RCC 7860 (cell line): ENCODE measurements at places on chromosomes 4 and X.

DNA sequence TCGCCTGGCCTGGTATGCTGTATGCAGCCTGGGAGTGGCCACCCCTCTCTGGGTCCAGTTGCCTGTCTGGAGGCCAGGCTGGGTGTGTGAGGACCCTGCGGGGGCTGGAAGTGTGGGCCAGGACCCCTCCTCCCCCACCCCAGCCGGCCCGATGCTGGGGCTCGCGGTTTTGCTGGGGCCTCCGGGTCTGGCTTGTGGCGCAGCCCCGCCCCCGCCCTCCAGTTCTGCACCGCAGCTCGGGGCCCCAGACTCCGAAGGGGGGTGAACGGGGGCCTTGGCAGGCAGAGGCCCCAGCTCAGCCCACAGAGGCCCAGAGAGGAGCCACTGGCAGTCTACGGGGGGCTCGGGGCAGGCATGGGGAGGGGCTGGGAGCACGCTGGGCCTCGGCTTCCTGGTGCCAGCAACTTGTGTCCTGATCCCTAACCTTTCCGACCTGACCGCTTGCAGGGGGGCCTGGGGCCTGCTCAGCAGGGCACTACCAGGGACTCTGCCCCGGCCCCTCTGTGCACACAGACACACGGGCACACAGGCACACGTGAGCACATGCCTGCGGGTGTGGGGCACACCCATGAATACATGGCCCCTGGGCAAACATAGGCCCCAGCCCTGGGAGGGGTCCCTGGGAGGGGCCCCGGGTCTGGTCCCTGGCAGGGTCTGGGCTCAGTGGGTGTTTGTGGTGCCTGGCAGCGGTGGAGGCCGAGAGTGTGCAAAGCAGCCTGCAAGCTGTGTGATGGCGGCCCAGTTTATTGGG, 21.4 kb upstream of the FGFR3 start:
- DNase-seq, result no peak

GRCh38 chrX:40085714-40086113, 12.0 kb downstream of the BCOR start:
- no peak for DNase-seq

GRCh38 chrX:155216940-155217440, 730 bp downstream of the VBP1 start:
- peak; percentile 9 for DNase-seq

DNA sequence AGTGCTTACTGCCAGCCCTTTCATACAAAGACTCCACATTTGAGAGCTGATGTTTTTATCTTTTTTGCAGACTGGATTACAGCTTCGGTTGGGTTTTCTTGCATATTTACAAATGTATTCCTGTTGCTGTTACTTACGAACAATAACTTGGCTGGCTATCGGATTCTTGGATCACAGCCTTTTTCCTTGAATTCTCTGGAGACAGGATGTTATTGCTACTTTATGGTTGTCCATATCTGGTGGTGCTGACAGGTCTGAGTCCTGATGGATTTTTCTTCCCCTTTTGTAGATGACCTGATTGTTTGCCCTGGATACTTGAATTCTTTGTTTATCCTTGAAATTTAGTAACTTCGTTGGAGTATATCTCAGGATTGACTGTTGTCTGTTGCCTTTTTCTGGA, 77.7 kb downstream of the PDK3 start:
- DNase-seq, result no peak

GRCh38 chrX:12567857-12568256, 223.4 kb upstream of the PRPS2 start:
- DNase-seq, result no peak

GRCh38 chr4:17066236-17066635, 167.8 kb upstream of the LDB2 start:
- no peak for DNase-seq

DNA sequence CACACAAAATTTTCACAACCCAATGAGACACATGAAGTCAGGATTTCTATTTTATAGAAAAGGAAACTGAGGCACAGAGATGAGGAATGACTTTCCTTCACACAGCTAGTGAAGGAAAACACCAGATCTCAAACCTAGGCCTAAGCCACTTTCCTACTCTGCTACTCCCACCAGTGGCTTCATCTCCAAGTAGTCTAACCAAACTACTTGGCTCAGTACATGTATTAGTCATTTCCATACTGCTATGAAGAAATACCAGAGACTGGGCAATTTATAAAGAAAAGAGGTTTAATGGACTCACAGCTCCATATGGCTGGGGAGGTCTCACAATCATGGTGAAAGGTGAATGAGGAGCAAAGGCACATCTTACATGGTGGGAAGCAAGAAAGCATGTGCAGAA, 196.6 kb downstream of the EVC2 start:
- DNase-seq, result no peak

GRCh38 chrX:39893417-39894338, 204.1 kb downstream of the BCOR start:
- DNase-seq, result no peak

GRCh38 chrX:23898412-23898959, 9.3 kb downstream of the APOO start:
- DNase-seq, result peak; percentile 47

DNA sequence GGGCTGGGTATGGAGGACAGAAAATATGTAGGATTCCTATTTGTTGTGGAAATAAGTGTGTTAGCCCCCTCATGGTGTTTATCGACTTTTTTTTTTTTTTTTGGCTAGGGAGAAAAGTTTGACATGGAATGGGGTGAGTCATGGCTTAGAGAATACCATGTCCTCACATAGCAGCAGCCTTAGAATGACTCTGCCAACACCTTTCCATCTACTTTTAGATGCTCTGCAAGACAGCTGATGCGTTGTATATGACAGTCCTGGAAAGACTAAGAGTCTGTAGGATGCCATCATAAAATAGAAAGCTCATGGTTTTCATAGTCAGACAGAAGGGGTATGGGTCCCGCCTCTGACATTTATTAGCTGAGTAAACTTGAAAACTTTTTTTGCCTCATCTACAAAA, 37.7 kb downstream of the MTTP start:
- no peak for DNase-seq

DNA sequence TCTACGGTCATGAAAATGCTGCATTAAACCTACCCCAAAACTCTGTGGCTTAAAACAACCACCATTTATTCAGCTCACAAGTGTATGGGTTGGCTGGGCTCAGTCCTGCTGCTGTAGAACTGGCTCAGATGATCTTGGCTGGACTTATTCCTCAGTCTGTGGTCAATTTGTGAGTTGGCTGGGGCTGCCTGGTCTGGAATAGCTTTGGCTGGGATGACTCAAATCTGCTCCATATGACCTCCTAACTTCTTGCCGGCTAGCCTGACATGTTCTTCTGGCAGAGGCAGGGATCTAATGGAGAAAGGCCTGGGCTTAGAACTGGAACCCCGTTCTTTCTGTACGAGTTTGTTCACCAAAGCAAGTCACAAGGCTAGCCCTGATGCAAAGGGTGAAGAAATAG, 71.7 kb downstream of the CFAP299 start:
- no peak for DNase-seq

- no peak for DNase-seq
Observed at GRCh38 chr4:174860588-174860987, 31.5 kb upstream of the GLRA3 start.

DNA sequence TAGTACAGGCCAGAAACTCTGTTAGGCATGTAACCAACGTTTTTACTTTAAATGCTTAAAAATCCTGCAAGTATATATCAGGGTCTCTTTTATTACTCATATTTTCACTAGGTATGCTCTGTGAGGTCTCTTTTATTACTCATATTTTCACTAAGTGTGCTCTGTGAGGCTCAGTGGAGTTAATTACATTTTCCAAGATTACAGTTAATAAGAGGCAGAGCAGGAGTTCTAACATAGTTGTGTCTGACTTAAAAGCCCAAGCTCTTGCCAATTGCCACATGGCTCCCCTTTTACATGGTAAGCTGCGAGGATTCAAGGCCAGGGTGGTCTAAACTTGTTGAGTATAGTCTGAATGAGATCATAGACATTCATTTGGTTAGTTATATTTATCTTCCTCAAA, 81.0 kb upstream of the ARMCX2 start:
- DNase-seq, result no peak

DNA sequence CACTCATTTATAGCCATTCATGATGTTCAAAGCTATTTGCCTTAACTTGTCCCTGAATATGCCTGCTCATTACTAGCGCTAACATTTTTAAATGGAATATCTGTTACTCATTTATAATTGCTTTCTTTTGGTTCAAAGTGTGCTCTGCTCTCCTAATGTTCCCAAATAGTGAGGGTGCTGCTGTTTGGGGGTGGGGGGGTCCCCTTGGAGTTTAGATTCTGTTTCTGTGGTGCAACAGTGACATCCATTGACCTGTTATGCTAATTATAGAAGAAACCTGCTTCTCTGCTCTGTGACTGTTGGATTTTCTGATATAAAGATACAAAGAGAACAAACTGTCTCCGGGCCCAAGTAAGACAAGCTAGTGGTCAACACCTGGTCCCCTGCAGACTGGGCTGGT, 222.4 kb downstream of the SHROOM3 start:
- no peak for DNase-seq

DNA sequence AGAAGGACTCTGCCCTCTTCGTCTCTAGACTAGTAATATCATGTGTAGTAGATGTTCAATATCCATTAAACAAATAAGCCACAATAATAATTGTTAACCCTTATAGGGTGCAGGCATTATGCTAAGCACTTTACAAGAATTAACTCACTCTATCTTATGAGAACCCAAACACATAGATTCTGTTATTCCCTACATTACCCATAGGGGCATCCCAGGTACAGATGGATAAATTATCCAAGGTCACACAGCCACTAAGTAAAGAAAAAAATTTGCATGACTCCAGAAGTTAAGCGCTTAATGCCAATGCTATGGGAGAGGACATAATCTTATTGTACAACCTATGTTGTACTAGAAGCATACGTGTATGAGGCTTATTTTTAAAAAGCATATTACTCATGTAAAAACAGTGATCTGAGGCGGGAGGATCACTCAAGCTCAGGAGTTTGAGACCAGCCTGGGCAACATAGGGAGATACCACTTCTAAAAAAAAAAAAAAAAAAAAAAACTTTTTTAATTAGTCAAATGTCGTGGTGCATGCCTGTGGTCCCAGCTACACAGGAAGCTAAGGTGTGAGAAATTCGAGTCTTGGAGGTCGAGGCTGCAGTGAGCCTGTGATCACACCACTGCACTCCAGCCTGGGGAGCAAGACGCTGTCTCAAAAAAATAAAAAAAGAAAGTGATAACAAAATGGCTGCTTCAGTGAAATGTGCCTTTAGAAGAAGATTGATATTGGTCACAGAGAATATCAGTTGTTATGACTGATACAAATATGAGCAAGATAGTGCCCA, 13.6 kb downstream of the LDB2 start:
- no peak for DNase-seq

DNA sequence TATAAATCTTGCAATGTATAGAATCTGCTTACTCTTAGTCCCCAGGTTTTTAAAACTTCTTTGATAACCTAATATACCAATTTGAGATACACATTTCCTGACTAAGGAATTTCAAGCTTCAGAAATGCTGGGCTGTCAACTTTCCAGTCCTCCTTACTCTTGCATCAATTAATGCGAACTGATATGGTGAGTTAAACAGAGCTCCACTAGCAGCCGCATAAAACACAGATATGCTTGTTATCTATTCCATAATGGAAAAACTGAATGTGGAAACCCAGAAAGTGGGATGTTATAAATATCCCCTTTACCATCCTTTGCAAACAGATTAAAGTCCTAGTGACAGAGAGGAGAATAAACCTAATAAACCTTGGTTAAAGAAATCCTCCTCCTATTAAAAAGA, 1913.7 kb downstream of the STIM2 start:
- no peak for DNase-seq

- DNase-seq, result no peak
Observed at GRCh38 chrX:154018518-154019060, 1.1 kb downstream of the IRAK1 start.

- no peak for DNase-seq
Observed at GRCh38 chr4:47929682-47930201, 15.4 kb upstream of the NFXL1 start.

GRCh38 chr4:68719075-68719473, 48.6 kb upstream of the UGT2B15 start:
- DNase-seq, result no peak

GRCh38 chr4:153064571-153064970, 128.4 kb downstream of the FHDC1 start:
- DNase-seq, result no peak

DNA sequence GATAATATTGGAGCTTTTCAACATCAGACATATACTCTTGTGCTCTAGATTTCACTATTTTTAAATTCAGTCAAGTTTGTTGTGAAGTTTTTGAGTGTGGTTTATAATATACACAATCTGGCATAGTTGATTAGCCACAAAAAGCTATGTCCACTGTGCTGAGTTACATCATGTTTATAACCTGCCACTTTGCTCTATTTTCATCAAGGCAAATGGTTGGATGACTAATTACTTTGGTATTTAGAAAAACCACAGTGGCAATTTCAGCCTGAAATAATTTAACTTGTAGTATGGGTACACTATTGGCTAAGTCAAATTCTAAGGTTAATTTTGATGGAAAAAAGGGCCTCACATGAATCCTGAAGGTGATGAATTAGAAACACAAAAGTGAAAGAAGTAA, 262.6 kb downstream of the C4orf33 start:
- DNase-seq, result peak; percentile 7

DNA sequence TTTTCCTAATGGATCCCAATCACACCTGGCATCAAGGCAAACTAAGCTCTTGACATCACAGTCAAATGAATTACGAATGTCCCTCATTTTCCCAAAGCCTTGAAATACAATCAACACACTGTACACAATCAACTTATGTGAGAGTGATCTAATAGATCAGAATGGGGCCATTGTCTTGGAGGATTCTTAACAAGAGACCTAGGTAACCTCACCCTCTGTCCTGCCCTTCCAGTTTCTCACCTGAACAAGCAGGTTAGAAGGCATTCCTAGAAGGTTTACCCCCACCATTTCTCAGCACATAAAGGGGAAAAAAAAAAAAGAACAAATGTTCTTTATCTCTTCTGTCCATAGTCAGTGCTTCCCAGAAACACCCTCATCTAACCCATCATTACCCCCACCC, 6.3 kb downstream of the SLC39A8 start:
- DNase-seq, result no peak

- DNase-seq, result peak; percentile 89
Observed at GRCh38 chr4:105992641-105993305, 97.5 kb downstream of the NPNT start.

DNA sequence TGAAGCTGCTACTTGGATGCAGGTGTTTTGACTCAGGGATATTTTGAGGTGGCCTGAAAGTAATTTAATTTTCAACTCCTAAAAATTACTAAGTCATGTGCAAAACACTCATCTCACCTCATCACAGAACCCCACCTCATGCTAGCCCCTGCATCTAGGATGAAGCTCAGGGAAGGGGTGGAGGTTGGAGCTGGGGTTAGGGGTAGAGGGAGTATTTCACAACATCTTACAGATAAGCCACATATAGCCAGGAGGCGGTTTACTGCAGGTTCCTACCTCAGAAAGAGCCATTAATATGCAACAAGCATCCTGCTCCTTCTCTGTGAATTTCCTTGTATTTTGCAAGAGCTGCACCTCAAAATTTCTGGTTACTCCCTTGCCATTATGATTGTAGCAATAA, 70.5 kb upstream of the TSPAN5 start:
- no peak for DNase-seq
